Aorta (tissue), 5 donors: ENCODE measurements at places on chromosomes 6 and 20. TPM values are rescaled to one million over a fixed set of nuclear protein-coding genes. Genes with fewer than 3 reads are reported as not detected.

DNA sequence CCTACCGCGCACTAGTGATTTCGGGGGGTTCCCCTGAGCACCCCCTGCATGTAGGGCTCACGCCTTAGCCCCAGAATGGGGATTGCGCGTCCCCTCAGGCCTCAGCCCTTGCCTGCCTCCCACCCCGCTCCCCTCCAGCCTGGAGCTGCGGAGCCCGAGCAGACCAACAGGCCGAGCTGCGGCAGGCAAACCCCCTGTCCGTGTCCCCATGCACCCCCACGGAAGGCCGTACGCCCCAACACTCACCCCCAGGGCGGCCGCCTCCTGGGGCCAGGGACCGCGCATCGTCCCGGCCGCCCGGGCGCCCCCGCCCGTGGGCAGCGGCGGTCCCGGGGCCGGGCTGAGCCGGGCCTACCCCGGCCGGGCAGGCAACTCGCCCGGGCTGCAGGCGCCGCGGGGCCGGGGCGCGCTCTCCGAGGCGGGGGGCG, 1.2 kb upstream of the KCNB1 start:
- no peak for DNase-seq

- DNase-seq = no peak
These were observed 17.2 kb downstream of the LAMP5 start for GRCh38 chr20:9531581-9531980.

GRCh38 chr20:22814471-22815205, 220.5 kb upstream of the SSTR4 start:
- DNase-seq = no peak

GRCh38 chr6:117928833-117929232, 21.8 kb downstream of the SLC35F1 start:
- DNase-seq = no peak

The DLK2 gene
- not detected for total RNA-seq

DNA sequence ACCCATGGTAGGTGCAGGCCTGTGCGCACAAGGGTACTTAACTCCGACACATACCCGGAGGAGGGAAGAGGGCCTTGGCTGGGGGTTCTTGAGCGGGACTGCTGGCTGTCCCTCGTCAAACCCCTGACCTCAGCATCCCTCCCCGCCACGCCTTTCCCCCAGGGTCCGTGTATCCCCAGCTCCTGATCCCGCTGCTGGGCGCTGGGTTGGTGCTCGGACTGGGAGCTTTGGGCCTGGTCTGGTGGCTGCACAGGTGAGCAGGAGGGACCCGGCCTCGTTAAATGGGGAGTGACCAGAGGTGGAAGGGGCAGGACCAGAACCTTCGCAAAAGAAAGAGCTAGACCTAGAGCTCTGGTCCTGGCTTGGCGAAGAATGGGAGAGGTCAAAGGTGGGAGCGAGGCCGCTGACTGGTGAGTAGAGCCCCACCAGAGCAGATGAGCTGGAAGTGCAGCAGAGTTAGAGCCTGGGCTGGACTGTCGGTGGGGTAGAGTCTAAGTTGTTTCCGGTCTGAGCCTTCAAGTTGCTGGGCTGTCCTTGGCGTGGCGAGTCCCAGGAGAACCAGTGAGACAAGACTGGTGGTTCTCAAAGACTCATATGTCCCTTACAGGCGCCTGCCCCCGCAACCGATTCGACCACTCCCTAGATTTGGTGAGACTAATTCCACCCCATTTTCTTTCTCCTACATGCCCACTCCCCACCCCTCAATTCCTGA, 963 bp downstream of the MPIG6B start:
- no peak for DNase-seq

GRCh38 chr6:1208876-1209275, 103.0 kb upstream of the FOXQ1 start:
- no peak for DNase-seq

The NOL4L gene
- 29.5 TPM for total RNA-seq

The PRDM13 gene
- not detected for total RNA-seq

The COL9A1 gene
- not detected for total RNA-seq

The JPH2 gene
- 63.3 TPM for total RNA-seq

The DNMT3B gene
- total RNA-seq = 1.9 TPM

The CGA gene
- not detected for total RNA-seq
